ENCODE measurements at places on chromosomes 12 and 14. TPM values are rescaled to one million over a fixed set of nuclear protein-coding genes. Genes with fewer than 3 reads are reported as not detected.

DNA sequence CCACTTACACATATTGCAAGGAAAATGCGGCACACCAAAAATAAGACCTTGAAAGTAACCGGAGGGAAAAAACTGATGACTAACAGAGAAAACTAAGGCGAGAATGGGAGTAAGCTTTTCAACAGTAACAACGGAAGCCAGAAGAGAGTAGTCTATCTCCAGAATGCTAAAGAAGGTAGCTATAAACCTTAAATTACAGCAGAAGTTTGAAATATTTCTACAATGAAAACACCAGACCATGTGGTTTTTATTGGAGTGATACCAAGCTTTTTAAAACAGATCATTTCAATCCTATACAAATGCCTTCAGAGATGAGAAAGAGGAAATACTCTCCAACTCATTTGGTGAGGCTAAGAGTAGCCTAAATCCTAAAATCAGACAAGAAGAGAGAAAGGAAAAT lies 209.5 kb downstream of the ANO6 start:
- no peak for DNase-seq

DNA sequence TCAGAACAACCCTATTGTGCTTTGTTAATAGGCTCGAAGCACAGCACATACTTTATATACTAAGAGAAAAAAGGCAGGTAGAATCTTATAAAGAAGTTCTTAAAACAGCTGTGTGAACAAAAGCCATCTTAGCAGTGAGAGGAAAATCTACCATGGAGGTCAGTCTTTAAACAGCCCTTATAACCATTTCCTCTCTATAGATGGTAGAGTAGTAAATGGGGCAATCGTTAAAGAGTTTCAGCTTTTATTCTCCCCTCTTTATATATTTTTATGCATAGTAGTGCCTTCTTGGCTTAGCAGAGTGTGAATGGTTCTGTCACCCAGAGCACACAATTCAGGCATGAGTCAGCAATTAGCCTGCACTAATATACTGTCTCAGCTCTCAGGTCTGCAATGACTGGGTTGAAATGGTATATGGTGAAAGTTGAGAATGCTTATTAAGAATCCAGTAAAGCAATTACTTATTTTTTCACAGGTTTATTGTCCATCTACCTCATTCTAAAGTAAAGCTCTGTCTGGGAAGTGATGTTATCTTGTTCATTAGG lies 305.0 kb downstream of the NELL2 start:
- peak; percentile 23 for DNase-seq

DNA sequence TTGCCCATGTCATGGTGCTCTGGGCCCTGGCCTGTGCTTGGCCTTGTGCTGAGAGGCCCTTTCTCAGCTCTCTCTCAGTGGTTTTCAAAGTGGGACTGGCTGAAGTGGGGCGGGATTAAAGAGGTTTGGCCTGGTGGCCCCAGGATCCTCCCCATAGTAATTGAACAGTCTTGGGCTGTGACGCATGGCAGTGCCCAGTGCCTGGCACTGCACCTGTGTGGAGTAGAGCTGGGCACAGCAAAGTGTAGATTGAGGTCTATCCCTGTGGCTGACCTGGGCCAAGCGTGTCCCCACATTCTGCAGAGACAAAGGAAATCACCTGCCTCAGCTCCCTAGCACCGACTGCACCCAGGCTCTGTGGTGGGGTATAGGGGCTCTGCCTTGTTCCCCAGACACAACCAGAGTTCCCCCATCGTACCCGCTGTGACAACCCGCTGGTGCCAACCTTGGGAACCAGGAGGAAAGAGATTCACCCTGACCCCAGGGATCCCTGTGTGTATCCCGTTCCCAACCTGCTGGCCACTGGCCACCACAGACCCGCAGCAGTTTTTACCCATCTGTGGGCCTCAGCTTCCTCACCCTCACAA lies 9.9 kb upstream of the CYP46A1 start:
- DNase-seq = no peak

DNA sequence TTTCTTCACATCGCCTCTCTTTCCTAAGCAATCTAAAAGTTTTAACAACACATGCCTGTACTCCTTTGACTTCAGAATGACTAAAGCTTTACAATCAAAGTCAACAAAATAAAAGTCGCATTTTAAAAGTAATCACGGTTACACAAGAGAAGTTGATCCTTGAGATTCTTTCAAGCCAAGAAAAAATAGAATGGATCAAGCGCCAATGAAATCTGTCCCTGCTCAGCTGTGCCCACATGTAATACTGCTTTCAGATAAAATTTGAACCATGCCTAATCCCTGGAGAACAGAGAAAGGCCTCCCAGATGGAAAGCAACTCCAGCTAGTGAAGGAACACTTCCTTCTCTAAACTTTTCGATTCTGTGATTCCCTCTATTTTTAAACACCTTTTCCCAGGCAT lies 113.1 kb downstream of the FBXL14 start:
- no peak for DNase-seq

GRCh38 chr12:23949348-23950209 lies at the start of gene SOX5:
Gene SOX5 (minus strand): TSS chr12:23949670. CDS start chr12:23949601, 69 bp downstream.
- DNase-seq = peak; percentile 12

- peak; percentile 11 for DNase-seq
These were observed at the start of gene ITPK1 for GRCh38 chr14:93115821-93116675. Gene ITPK1 (minus strand): TSS chr14:93115925. CDS start chr14:93115163, 762 bp downstream.

GRCh38 chr12:110234755-110235154 lies 46.3 kb upstream of the ATP2A2 start:
- peak; percentile 28 for DNase-seq

DNA sequence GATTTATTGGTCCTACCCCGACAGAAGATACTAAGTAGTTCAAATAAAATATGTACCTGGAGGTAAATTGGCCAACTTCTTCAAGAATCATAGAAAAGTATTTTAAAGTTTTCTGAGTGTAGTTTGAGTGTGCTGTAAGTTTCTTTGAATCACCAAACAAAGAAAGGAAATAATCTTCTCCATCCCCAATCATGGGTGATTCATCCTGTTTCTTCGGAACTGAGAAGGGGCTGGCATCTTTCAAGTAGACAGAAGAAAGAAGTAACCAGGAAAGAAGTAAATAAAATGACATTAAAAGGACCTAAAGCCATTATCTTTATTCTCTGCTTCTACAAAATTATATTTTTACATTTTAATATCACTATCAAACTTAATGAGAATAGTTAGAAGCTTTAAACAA lies 6.8 kb downstream of the LMNTD1 start:
- no peak for DNase-seq

- no peak for DNase-seq
These were observed 65.8 kb upstream of the TMPO start for GRCh38 chr12:98449584-98449983.

DNA sequence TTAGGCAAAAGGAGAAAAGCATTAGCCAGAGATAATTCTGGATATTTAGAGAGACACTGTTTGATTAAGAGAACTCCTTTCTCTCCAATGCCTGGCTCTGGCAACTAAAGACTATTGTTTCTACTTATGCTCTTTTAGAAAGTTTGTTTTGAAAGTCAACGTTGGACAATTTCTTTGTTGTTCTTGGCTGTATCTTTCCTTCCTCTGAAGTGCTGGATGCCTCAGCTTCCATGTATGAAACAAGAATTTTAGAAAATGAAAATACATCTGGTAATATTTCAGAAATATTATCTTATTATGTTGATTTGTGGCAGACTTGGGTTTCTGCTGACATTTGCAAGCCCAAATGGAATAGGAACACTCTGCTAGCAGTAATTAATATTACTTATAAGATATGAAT lies 382.6 kb downstream of the SNAPC1 start:
- DNase-seq = no peak

DNA sequence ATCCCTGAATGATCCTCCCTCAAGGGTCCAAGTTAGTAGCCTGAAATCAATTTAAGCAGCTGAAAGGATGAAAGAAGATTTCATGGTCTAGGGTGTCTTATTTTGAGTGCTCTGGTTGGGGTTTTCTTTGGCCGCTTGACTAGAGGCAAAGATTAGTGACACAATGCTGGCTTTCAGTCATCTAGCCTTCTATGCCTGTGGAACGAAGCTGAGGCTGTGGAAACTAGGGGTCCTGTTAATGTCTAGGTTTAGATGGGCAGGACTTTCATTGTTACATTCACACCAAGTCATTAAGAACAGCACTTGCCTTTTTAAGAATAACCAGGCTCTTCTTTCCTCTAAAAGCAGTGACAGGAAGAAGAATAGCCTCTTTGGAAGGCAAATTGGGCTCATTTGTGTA lies 253.8 kb upstream of the E2F7 start:
- DNase-seq = no peak

DNA sequence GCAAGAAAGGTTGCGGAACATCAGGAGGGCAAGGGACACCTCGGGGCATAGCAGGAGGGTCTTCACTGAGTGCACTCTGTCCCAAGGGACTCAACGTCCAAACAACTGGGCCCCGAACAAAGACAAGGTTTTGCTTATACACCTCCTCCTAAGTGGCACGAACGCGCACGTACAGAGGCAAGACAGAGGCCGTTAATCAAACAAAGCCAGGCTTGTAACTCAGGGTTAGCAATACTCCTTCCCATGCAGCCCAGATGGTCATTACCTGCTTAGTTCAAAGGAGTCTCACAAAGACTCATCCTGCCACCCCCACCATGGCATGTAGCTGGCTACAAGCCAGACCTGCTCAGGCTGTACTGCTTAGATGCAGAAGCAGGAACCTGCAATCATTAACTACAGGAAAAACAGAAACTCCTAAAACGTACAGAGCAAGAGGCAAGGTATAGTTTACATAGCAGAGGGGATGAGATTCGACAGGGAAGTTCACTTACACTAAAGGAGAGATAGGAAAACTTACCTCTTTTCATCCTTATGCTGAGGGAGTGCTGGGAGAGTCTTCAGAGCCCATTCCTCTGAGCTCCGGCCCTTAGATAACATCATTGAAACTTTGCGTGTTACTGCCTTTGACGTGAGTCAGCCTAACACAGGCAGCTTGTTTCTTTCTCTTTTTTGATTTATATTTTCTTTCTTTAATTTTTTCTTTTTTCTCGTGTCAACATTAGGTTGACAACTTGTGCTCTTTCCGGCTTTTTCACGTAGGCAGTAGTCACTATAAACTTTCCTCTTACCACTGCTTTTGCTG lies 1319.1 kb downstream of the TMEM121 start:
- DNase-seq = peak; percentile 78

- no peak for DNase-seq
These were observed 3.9 kb downstream of the BLTP3B start for GRCh38 chr12:100138803-100139098.

- DNase-seq = peak; percentile 1
These were observed 536 bp upstream of the SLC35E3 start for GRCh38 chr12:68745376-68745903.

GRCh38 chr12:643475-644302 lies 19.6 kb downstream of the NINJ2 start:
- no peak for DNase-seq

GRCh38 chr14:62216121-62216520 lies 453.9 kb downstream of the SNAPC1 start:
- no peak for DNase-seq

GRCh38 chr12:64181430-64182291 lies 40.4 kb downstream of the KICS2 start:
- peak; percentile 100 for DNase-seq

GRCh38 chr12:89155826-89156225 lies 196.5 kb downstream of the DUSP6 start:
- no peak for DNase-seq

DNA sequence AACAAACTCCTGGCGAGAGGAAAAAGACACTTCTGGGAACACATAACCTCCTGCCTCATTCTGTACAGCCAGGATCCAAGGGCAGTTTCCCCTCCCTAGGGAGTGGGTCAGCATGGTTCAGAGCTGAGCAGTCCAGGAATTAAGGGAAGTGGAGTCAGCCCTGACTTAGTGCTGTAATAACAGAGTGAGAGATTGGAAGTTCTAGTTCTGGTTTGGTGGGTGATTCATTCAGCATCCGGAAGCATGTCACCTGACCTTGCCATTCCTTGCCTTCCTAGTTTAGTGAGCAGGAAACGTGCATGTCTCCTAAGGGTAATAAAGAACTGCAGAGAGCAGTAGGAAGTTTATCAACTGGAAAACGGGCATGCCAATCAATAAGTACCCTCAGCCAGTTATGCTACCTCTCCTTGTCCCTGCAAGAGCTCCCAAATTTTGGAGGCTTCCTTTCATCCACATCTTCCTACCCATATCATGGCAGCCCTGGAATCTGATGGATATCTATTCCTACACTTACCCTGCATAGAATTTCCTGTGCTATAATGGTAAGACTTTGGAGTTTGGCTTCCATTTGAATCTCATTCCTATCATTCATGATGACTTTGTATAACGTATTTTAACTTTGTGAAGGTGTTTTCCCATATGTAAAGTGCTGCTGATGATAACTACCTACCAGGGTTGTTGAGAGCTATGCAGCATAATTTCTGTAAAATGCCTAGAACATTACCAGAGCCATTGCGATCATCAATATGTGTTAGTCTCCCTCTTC lies 28.5 kb upstream of the MAGOHB start:
- DNase-seq = peak; percentile 90

DNA sequence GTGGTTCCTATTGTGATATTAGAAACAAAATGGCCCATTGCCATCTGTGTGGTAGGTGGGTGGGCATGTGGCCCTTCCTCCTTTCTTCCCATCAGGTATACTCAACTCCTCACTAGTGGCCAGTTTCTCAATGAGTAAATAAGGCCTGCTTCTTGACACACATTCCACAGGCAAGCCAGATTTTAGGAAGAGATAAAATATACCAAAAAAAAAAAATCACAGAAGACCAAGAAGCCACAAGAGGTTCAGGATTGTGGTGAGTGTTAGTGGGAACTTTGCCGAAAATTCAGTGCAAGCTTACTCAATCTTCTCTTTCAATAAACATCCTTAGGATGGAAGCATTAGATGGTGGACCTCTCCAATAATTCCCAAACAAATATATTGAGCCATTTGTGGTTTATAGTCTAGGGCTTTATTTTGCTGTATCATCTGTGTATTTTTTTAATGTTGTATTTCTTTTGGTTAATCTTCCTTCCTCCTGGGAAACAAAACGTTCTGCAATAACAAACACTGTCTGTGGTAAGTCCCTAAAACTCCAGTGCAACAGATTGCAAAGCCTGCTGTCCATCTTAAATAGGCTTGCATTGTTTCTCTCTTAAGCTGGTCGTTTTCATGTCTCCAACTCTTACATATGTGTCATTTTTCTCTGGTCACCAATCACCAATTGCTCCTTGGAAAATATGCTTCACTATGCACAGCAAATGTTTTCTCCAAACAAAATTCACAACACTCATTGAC lies 289.9 kb upstream of the KITLG start:
- no peak for DNase-seq

Gene TXNRD1
- 60.2 TPM for total RNA-seq

Gene NFE2
- total RNA-seq = not detected

Gene CYP27B1
- total RNA-seq = 3.9 TPM

Gene LRRC10
- not detected for total RNA-seq

Gene GRIP1
- 28.0 TPM for total RNA-seq

Gene KRT71
- total RNA-seq = not detected

Gene CLEC4C
- not detected for total RNA-seq

Gene C12orf50
- not detected for total RNA-seq

Gene TUBA1C
- 466 TPM for total RNA-seq

All from bronchial epithelial cell (primary cell).